ENCODE measurements at places on chromosomes 2 and 18.

DNA sequence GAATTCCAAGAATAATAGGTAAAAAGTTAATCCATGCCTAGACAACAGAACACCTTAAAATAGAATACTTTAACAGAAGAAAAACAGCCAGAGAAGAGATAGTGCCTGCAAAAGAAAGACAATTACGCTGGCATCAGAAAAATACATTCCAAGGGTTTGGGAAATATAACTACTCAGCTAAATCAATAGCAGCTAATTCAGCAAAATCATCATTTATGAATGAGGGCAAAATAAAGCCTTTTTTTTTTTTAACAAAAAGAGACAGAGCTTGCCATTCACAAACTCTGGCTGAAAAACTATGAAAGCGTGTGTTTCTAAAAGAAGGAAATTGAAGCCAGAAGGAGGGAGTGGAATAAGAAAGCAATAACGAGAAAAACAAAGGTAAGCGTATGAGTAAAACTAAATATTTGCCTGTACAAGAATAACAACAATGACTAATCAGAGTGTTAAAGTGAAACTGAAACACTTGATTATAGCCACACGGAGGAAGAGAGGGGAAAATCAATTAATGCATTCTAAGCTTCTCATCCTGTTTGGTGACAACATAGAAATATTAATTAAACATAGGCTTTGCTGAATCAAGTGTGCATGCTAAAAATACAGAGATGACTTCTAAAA is 90.2 kb downstream of the EHD3 start:
- DNase-seq = no peak

DNA sequence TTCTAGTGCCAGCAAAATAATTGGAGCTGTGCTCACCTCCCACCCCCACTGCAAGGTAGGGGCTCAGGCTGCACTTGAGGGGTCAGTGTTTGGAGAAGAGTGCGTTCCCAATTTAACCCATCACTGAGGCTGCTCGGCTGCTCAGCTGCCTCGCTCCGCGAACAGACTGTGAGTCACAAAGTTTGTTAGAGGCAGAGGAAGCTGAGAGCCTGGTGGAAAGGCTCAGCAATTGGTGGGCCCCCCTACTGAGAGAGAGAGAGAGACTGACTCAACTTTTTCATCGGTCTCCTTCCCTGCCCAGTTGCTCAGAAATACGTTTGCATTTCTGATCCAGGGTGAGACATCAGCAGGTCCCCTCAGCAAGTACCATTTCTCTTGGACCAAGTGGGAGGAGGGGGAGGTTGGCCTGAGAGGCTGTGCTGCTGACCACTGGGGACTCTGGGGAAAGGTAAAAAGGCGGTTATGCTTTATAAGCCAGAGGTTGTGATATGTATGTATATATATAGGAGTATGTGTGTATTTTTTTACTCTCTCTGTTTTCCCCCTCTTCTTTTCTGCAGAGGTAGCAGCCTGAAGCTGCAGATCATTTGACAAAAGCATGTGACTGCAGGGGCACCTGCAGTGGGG is 1.5 kb downstream of the EFR3B start:
- DNase-seq = no peak

- no peak for DNase-seq
Observed at GRCh38 chr2:18889565-18890332, 300.4 kb upstream of the NT5C1B start.

- DNase-seq = no peak
Observed at GRCh38 chr2:5978131-5978751, 286.1 kb downstream of the SOX11 start.

- DNase-seq = no peak
Observed at GRCh38 chr2:8598295-8599165, 83.3 kb upstream of the ID2 start.

DNA sequence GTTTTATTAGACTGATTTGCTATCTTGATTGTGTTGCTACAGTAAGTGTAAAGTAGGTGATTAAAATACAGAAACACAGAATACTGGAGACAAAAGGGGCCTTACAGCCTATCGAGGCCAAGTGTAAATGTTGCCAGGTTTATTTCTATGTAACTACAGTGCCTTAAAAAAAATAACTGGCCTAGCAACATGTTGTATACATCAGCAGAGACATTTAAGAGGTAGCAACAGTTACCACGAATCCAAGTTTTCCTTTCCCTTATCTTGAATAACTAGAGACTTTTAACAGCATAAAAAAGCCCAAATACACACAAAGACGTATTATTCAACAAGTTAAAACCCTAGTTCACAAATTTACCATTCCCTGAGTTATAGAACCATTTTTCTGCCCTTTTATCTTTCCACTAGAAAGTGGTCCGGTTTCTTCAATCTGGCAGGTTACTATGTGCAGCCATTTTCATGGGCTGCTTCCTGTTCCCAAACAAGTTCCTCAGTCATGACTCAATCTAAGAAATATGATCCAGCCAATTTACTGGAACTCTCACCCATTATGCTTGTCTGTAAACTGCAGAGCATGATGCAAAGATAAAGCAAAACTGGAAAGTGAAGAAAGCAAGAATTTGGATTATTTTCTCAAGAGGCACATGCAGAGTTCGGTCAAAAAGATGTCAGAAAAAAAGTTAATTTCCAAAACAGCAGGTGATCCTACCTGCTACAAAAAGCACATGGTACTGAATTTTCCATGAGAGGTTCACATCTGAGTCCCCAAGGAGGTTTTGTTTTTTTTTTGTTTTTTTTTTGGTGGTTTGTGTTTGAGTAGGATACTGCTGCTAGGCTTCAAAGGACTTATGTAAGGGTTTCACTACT is 22.2 kb downstream of the NFE2L2 start:
- DNase-seq = no peak

DNA sequence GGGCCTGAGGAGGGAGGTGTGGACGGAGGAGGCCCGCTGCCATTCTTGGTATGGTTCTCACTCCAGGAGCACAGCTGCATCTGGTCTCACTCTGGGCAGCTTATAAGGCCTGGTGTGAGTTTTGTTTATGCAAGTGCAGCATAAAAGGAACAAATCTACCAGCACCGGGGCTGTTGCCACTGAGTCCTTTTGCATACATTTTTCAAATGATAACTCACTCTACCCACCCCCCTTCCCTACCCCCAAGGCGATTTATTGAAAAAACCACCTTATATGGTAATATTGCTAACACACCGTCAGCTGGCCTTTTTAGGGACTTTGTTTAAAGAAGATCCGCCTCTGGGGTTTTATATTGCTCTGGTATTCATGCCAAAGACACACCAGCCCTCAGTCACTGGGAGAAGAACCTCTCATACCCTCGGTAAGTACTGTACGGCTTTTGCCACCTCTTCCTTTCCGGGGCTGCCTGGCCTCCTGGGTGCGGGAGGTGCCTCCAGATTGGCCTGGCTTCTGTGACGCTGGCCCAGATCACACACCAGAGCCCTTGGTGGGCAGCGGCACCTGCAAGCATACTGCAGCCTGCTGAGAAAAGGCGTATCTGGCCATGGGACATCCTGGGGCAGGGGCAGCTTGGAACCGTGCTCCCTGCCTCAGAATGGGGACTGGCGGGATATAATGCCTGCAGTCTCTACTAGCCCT is at the start of gene ACTG2:
Gene ACTG2, plus strand, starts transcription at position 378 of the 699 bp plus-strand sequence. CDS start 8,304 bp downstream, outside the sequence.
- DNase-seq = no peak

DNA sequence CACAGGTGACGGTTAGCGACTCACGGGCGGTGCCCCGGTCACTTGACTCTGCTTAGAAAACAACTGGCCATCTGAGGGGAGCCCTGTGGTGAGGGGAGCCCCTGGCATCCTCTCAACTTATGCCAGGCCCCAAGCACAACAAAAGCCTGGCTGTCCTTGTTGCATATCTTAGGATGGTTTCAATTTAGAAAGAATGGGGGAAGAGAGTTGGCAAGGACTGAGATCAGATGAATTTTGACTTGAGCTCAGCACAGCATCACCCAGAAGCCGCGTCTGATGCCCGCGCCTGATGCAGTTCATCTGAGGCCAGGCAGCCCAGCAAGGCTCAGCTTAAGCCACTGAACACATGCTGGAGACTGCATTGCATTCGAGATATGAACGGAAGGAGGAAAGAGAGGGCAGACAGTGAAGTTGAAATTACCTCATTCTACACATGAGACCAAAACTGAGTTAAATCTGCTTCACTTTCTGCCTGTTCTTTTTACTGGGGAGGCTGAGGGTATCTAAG is 36.8 kb downstream of the MYT1L start:
- DNase-seq = no peak

DNA sequence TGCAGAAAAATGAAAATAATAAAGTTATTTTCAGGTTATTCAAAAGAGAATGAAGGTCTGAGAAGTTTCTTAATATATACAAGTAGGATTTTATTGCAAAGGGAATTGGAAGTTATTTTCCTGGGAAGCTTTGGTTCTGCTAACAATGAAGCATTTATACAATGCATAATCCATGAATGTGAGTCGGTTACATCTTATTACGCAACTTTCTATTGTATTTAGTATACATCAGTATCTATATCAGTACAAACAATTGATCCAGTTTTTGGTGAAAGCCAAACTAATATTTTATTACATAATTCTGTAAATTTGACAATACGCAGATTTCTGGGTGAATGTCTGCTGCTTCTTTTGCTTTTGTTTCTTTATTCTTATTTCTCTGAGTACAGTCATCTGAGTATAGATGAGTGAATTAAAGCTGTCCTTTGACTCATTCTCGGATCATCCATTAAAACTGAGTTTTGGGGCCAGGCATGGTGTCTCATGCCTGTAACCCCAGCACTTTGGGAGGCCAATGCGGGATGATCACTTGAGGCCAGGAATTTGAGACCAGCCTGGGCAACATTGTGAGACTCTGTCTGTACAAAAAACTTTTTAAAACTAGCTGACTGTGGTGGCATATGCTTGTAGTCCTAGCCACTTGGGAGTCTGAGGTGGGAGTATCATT is 108.5 kb downstream of the SOCS6 start:
- no peak for DNase-seq

- no peak for DNase-seq
Observed at GRCh38 chr2:25655316-25655715, 18.1 kb downstream of the DTNB start.

- no peak for DNase-seq
Observed at GRCh38 chr18:3593381-3593903, 143.5 kb downstream of the TGIF1 start.
